ENCODE measurements at places on chromosomes 7 and 10.

DNA sequence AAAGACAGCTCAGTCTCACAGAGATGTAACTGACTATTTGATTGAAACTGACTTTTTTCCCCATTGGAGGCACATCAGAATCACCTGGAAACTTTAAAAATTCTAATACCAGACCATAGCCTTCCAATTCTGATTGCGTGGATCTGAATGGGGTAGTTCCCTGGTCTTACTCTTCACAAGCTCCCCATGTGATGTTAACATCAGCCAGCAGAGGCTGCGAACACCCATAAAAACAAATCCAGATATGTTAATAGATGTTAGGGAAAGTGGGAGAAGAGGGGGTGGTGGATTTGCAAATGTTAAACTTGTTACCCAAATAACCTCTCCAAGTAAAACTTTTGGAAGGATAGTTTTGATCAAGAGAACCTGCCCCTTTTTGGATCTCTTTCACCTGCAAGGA, 1133.4 kb downstream of the CNTNAP2 start:
- DNase-seq = no peak

- DNase-seq = peak; percentile 10
Measured at GRCh38 chr10:124612611-124613498, 131.3 kb downstream of the FAM53B start.

DNA sequence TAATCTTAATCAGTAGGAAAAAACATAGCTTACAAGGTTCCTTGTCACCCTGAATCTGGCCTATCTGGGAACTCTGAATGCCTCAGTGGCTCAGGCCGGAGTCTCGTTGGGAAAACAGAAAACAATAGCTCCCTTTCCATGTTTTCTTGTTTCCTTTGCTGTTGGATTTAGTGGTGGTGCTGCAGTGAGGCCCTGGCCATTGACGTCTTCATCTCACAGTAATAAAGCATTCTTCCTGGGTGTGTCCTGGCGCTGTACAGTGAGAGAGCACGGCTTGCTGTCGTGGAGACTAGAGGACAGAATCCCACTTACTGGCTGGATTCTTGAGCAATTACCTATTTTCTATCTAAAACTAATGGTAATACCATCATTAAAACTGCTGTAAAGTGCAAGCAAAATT, 1.3 kb upstream of the SPOCK2 start:
- no peak for DNase-seq

GRCh38 chr7:90119178-90119971, 34.9 kb upstream of the STEAP1 start:
- no peak for DNase-seq

DNA sequence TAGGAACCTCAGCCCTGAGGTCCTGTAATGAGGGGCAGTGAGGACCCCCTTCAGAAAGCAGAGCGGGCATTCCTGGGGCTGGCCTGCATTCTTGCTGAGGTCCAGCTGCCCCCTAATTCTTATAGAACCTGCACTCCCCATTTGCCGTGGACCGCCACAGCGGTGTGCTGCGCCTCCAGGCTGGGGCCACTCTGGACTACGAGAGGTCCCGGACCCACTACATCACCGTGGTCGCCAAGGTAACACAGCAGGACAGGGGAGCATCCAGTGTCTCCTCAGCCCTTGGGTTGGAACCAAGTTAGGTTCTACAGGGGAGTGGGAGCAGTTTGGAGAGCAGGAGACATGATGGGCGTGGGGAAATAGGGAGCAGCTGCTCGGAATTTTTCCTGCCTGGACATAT, 7.3 kb downstream of the CDHR1 start:
- no peak for DNase-seq

- DNase-seq = no peak
Measured at GRCh38 chr7:50603287-50603686, 38.1 kb upstream of the DDC start.
